ENCODE measurements at places on chromosomes 4 and X.

DNA sequence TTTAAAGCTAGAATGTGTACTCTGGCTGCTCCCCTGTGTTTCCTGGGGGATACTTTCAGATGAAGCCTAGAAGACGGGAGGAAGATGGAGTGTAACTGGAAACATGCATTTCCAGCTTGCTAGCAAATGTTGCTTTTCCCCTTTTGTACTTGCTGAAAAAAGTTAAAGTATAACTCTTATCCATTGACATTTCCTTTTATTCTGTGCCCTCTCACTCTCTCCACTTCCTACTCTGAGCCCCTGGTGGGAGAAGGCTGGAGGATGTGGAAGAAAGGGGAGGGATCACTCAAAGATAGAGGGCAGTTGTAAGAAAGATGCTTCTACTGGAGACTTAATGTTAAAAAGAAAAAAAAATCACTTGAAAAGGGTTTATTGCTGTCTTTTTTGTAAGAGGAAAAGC, 396.5 kb downstream of the DTHD1 start:
- DNase-seq: no peak

DNA sequence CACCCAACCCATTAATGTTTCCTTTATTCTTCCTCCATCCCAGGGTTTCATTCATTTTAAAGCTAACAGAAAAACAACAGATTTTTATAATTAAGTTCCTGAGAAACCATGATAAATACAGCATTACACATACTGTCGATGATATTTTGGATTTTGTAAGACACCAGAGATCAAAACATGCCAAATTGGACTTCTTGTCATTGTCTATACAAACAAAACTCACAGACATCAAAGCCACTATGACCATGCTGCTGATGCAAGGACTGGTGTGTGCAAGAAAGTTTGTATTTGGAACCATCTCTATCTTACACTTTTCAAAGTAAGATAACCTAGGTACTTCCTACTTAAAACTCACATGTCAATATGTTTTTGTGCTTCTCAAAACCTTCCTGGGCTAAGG, 294.0 kb upstream of the UGT8 start:
- DNase-seq: no peak

GRCh38 chr4:90403781-90404180, 276.6 kb downstream of the CCSER1 start:
- no peak for DNase-seq

GRCh38 chrX:1385253-1386223, 6.4 kb downstream of the SLC25A6 start:
- DNase-seq: no peak

DNA sequence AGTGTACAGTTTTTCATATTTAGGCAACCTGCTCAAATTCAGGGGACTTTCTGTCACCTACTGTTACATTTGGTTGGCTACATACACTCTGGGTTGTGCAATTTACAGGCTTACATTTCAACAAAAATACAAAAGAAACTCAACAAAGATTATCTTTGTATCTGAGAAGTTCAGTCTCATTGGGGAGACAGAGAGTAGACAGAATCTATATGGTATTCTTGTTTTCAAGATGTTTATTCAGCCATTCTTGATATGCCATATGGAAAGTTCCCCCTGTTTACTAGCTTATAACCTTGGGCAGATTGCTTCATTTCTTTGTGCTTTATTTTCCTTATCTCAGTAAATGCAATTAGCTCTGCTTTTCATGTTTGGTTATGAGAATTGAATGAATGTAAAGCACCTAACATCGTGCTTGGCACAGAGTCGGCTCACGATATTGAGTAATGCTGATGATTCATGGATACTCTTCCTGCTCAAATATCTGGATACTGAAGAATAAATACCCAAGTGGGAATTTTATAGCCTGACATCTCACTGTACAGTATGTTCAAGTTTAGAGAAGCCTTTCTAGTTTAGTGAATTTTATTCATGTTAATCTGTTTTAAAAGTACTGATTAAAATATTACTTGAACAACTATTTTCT, 96.5 kb upstream of the PACRGL start:
- no peak for DNase-seq

DNA sequence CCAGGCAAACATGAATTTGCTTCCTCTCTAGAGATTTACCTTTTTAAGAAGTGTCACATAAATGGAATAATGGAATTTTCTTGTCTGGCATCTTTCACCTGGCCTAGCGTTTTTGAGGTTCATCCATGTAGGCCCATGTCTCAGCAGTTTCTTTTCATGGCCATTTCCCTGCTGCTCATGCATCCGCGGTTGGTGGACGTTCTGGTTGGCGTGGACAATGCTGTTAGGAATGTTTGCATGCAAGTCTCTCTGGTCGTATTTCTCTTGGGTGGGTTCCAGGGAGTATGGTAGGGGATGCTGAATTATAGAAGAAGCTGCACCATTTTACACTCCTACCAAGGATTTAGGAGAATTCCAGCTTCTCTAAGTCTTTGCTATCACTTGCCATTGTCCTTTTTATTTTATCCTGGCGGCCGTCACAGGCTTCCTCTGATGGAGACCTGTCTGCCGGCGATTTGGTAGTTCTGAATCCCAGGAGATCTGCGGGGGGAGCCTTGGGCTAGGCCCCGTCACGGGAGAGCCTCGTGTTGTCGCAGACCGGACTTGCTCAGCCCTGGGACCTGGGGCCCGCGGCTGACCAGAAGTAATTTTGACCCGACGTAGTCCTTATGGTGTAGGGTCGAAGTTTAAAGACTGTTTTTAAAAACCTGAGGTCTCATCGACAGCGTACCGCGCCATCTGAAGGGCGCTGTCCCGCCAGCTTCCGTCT, 56.9 kb upstream of the TADA2B start:
- DNase-seq: no peak

- no peak for DNase-seq
Observed at GRCh38 chr4:141962486-141962885, 326.1 kb downstream of the IL15 start.

GRCh38 chr4:1291091-1291490, 1.4 kb downstream of the MAEA start:
- no peak for DNase-seq

GRCh38 chr4:101020956-101021355, 326.4 kb downstream of the PPP3CA start:
- DNase-seq: peak; percentile 40

GRCh38 chr4:51960486-51960885, 59.7 kb downstream of the LRRC66 start:
- no peak for DNase-seq

DNA sequence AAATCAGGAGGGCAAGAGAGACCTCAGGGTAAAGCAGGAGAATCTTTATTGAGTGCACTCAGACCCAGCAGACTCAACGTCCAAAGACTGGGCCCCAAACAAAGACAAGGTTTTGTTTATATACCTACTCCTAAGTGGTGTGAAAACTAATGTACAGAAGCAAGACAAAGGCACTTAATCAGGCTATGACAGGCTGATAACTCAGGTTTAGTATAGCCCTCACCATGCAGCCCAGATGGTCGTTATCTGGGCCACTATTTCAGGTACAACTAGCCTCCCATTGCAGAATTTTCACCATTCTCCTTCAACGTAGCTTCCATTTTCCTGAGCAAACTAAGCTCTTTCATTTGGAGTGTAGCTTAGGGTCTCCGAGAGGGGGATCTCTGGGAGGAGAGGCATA, 36.9 kb downstream of the SULT1E1 start:
- no peak for DNase-seq

DNA sequence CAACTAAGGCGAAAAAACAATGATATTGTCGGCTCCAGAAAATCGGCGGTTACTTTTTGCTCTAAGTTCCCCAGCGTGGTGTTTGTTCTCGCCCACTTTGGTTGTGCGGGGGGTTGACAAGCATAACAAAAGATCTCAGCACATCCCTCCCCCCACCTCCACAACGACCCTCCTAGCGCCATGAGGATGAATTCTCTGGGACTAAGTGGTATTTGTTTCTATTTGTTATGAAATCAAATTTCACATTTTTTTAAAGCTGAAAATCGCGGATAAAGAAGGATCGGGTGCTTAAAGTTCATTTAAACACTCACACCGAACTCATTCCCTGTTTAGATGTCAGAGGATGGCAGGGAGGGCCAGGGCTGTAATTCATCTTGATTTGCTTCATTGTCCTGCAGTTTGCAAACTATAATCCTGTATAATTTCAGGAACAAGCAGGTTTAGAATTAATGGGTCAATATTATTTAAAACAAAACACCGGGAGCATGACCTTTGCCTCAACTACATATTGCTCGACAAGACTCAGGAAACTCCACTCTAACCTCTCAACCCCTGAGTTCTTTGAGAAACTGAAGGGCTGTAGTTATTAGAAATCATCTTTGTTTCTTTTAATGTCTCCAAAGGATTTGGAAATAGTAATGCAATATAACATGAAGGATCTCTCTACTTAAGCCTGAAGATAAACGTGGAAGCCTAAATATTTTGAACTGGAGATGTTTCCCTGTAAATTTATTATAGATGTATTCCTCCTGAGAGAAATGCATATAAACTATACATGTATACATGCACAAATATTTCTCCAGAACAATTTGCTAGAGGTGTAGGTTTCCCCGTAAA, 6.4 kb downstream of the PITX2 start:
- no peak for DNase-seq

DNA sequence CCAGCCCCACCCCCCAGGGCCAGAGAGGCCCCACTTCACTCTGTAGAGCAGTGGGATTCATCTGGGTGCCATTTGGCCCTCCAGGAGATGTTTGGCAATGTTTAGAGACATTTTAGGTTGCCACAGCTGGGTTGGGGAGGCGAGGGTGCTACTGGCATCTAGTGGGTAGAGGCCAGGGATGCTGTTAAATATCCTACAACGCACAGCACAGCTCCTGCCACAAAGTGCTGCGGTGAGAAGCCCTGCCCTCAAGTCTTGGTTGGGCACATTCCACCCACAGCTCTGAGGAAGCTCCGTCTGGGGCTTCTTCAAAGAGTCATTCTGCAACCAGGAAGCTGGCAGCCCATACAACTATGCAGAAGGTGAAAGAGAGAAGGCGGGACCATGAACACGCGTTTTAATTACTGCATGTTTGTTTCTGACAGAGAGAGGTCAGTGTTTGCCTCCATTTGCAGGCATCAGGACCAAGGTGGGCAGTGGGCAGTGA, 48.1 kb upstream of the FAM9C start:
- peak; percentile 92 for DNase-seq

DNA sequence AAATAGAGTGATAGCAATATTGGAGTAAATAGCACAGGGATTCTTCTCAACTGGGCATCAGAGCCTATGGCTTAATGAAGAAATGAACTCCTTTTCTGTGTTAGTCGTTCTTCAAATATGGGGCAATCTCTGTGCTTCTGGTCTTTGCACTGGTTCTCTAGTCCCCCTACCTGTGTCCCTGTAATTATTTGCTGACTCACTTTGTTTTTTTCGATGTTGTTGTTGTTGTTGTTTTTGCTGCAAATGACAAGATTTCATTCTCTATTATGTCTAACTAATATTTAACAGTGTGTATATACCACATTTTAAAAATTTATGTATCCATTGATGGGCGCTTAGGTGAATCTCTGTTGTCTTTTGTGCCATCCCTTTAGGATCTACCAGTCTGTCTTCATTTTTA, 2137.8 kb upstream of the TENM3 start:
- no peak for DNase-seq

GRCh38 chrX:129565046-129565650, 25.1 kb downstream of the OCRL start:
- no peak for DNase-seq

GRCh38 chr4:7635445-7636239, 200.9 kb upstream of the PSAPL1 start:
- no peak for DNase-seq

- DNase-seq: no peak
Observed at GRCh38 chr4:22485737-22486136, 30.1 kb downstream of the ADGRA3 start.

- DNase-seq: no peak
Observed at GRCh38 chrX:68369559-68369958, 63.7 kb downstream of the OPHN1 start.

- DNase-seq: no peak
Observed at GRCh38 chr4:152513078-152513477, 22.8 kb downstream of the FBXW7 start.

DNA sequence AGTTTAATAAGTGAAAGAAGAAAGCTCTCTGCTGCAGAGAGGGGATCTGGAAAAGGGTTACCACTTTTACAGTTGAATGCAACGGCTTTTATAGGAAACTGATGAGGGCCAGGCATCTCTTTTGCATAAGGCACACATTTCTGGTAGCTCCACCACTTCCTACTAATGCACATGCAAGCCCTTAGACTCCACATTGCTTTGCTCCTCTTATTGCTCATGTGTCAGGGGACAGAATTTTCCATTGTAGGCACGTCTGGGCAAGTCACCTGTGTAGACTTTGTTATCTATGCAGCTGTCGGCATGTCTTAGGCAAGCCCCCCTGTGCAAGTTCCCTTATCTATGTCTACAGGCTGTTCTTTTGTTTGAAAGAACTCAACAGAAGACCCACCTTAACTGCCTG, 294.6 kb upstream of the STS start:
- no peak for DNase-seq

DNA sequence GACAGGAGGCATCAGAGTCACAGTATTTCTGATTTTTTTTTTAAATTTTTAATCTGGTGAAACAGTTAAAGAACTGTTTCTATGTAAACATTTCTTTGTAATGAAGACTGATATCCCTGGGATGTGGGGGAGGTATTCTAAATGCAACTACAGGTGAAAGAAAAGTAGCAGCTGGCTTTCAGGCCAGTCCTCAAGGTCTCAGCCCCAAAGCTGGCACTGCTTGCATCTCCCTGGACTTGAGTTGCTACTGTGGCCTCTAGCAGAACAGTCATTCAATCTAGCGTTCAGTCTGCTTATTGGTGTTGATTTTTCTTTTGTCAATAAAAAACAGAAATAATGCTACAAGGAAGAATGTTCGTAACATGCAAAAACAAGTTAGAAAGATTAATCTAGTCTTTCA, 4.9 kb downstream of the MBNL3 start:
- no peak for DNase-seq

DNA sequence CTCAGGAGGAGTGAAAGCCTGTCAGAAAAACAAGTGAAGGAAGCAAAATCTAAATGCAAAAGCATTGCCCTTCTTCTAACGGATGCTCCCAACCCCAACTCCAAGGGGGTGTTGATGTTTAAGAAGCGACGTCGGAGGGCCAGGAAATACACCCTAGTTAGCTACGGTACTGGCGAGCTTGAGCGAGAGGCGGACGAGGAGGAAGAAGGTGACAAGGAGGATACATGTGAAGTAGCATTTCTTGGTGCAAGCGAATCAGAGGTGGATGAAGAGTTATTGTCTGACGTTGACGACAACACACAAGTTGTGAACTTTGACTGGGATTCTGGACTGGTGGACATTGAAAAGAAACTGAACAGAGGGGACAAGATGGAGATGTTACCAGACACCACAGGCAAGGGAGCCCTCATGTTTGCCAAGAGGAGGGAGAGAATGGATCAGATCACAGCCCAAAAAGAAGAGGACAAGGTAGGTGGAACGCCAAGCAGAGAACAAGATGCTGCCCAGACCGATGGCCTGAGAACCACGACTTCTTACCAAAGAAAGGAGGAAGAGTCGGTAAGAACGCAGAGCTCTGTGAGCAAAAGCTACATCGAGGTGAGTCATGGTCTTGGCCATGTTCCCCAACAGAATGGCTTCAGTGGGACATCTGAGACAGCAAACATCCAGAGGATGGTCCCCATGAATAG, 105.6 kb upstream of the MYOZ2 start:
- no peak for DNase-seq

- DNase-seq: no peak
Observed at GRCh38 chrX:17758382-17758781, 21.1 kb downstream of the SCML1 start.

Measured in CD4-positive, alpha-beta memory T cell (primary cell).